ENCODE measurements at places on chromosomes 5 and 9.

DNA sequence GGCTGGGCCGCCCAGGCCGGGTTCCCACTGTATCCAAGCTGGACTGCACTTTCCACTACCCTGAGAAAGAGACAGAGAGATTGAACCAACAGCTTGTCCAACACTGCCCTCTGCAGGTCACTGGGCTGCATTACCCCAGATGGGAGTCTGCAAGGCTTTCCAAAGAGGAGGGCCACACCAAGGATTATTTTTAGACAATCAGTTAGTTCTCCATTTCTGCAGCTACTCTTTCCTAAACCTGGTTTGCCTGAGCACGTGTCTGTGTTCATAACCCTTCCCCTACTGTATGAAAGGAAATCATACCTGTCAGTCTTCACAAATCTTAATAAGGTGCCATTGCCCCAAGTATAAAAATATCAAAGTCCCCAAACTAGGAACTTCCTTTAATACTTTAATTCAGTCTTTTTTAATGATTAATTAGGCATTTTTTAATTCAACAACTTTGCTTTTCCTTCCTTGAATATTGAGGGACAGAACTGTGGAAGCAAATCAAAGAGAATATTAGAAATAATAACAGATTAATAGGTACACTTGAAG is 13.4 kb upstream of the FGF1 start:
- DNase-seq: peak; percentile 52

- no peak for DNase-seq
These were observed 5.6 kb downstream of the CDX1 start for GRCh38 chr5:150172145-150172544.

DNA sequence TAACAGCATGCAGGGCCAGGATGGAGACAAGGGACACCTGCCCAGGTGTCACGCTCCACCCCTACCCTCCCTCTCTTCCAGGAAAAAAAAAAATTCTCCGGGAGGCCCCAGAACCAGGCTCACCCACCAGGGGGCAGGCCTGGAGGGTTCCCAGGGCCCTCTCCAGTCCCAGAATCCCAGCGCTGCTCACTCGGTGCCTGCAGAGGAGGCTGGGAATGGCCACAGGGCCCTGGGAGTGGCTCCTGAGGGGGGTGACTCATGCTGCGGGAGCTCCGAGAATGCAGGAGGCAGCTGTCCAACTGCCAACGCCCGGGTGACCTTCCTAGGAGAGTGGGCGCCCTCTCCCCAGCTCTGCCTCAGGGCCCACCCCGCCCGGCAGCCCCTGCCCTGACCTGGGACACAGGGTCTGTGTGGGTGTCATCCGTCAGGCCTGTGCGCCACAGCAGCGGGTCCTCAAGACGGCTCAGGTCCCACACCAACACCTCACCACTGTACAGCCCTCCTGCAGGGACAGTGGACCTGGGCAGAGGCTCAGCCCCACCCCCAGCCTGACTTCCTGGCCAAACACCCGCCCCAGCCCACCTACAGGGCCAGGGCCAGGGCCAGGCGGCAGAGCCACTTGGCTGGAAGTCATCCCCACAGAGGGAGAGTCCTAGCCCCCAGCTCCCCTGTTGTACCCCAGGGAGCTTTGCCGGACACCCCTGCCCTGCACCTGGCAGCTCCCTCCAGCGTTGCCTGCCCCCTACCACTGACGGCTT is 21.2 kb downstream of the DYNC2I2 start:
- peak; percentile 27 for DNase-seq

DNA sequence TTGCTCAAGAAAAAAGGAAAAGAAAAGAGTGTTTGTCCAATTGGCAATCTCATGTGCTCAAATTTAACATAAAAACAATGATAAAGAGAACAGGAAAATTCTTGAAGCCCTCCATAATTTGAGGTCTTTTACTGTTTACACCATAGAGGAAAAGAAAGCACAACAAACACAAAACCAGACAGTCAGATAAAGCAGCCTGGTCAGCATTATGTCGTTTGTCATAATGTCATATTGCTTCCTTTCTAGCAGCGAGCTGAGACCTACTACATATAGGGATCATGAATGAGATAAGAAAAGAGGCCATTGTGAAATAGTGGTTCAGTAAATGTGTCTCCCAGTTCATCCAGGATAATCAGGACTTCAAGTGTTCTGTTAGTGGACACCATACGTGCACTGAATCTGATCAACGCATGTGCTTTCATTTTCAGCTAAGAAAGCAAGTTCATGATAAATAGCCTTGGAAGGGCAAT is 64.7 kb upstream of the SELENOP start:
- DNase-seq: no peak
